ENCODE measurements at places on chromosomes 7 and 10. TPM values are rescaled to one million over a fixed set of nuclear protein-coding genes. Genes with fewer than 3 reads are reported as not detected.

Gene ACTR3C
- 9.1 TPM for total RNA-seq

Gene SPAM1
- total RNA-seq, result not detected

Gene PRLHR
- total RNA-seq, result not detected

Gene GSTO2
- total RNA-seq, result 0.86 TPM

Gene UMAD1
- total RNA-seq, result 14.3 TPM

Gene CABCOCO1
- not detected for total RNA-seq

Gene RARRES2
- total RNA-seq, result not detected

Gene CCDC6
- total RNA-seq, result 18.7 TPM

Gene VPS37D
- total RNA-seq, result 0.41 TPM

Gene PNLIP
- not detected for total RNA-seq

Gene SPAG6
- total RNA-seq, result 0.28 TPM

Gene OR2A7
- total RNA-seq, result 3.7 TPM

Gene FGL2
- total RNA-seq, result 1.1 TPM

Gene CRTAC1
- not detected for total RNA-seq

Gene MTG1
- total RNA-seq, result 50.0 TPM

Gene TMEM139
- 1.6 TPM for total RNA-seq

Gene AKR1C4
- not detected for total RNA-seq

Gene ZNF488
- 0.08 TPM for total RNA-seq

Gene NXPH1
- total RNA-seq, result not detected

Gene TDRD1
- total RNA-seq, result 0.55 TPM

Gene RBP4
- not detected for total RNA-seq

Gene TUBB8
- not detected for total RNA-seq

Gene CRHR2
- total RNA-seq, result not detected

Gene TET1
- 2.9 TPM for total RNA-seq

Gene NUP42
- total RNA-seq, result 34.2 TPM

Gene AMZ1
- total RNA-seq, result 0.30 TPM

Gene PRF1
- total RNA-seq, result 63.5 TPM

Gene TMUB1
- total RNA-seq, result 71.8 TPM

Data from activated naive CD4-positive, alpha-beta T cell treated with anti-CD3 and anti-CD28 coated beads, Interleukin-2, amount 10 ng/mL, durations not matched to agents 5 hours and 36 hours (primary cell).